ENCODE measurements at places on chromosomes 1 and 21.

DNA sequence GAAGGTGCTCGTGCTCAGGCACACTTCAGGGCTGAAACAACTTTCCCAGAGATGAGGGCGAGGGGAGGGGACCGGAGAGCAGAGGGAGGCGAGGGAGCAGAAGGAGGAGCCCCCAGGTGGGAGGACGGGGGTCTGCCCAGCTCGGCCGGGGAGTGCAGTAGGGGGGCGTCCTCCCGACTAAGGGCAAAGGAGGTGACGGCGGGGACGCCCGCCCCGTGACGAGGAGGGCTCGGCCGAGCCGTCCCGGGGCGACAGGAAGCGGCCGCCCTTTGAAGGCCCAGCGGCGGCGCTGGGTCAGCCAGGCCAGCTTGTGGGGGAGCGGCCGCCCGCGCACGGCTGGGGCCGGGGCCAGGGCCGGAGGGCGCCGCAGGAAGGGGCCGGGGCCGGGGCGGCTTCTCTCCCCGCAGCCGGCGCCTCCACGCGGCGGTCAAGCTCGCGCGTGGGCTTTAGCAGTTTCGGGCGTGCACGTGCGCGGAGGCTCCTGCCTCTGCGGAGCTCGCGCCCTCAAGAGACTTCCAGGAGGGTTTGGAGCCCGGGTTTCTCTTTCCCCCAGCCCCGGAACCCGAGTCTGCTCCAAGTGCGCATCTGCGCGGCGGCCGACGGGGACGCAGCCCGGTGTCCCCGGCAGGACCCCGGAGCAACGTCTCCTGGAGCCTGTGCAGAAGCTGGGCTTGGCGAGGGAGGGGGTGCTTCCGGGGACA is 100.8 kb upstream of the SLC45A1 start:
- no peak for DNase-seq

DNA sequence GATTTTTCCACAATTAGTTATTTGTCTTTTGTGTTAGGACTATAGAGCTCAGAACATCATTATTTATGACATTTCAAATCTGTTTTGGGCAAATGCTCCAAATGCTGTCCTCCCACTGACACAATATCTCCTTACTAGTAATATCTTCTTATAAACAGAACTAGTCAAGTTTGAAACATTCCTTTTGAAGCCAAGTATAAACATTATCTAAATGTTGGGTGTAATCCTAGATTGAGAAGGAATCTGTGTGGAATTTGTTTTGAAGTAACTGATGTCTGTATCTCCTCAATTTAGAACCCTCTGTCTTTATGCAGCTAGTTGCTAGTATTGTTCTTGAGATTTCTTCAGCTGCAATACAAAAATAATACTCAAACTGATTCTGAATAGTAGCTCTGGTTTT is 28.5 kb upstream of the PAXBP1 start:
- no peak for DNase-seq

GRCh38 chr1:21655748-21656147 is 13.4 kb downstream of the RAP1GAP start:
- no peak for DNase-seq

DNA sequence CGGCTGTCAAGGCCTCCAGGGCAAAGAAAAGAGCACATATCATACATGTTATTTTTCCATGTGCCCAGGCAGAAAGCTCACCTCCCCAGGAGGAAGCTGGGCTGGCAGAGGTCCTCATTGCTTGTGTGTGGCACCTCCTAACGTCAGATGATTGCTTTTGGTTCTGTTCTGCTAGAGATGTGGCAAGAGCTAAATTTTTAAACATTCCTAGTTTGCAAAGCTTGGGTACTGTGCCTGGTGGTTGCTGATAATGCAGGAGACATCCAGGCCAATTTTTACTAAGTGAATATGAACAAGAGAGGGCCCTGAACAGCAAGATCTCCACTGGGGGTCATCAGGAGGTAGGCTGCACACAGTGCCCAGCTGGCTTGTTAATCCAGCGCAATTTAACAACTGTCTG is 93.9 kb downstream of the TBX19 start:
- DNase-seq: no peak

DNA sequence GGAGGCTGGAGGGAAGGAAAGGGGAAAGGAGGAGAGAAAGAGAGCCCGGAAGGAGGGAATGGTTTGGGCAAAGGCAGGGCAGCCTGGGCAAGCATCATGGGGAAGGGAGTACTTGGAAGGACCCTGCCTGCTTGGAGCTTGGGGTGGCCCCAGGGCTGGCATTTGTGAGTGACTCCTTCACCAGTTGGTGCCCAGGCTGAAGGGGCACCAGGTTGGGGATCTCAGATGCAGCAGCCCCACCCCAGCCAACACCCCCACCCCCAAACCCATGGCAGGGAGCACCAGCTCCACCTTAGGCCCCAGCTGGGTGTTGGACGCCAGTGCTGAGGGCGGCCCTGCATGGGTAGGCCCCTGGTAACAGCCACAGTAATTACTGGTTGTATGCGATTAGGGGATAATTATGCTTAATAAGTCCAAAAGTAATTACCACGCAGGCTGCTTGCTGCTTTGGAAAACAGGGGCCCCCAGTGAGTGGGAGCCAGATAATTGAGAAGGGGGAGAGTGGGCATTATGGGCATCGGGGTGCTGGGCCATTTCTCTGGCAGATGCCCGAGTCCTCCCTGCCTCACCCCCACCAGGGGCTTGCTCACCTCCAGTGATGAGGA is 78.3 kb downstream of the VWA5B1 start:
- no peak for DNase-seq

DNA sequence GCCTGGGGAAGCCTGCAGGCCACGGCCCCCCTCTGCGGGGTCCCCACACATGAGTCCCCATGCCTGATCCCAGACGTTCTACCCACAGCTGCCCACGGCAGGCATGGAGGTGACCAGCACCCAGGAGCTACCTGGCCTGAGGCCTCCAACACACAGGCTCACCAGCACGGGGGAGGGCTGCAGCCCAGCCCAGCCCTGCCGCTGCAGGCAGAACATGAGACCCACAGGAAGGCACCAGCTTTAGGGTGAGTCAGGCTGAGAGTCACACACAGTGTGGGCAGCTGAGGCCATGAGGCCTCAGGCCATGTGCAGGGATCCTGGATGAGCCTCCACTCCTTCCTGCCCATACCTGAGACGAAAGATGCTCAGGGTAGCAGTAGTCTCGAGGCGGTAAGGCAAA is 121.1 kb downstream of the PSMG1 start:
- DNase-seq: no peak

DNA sequence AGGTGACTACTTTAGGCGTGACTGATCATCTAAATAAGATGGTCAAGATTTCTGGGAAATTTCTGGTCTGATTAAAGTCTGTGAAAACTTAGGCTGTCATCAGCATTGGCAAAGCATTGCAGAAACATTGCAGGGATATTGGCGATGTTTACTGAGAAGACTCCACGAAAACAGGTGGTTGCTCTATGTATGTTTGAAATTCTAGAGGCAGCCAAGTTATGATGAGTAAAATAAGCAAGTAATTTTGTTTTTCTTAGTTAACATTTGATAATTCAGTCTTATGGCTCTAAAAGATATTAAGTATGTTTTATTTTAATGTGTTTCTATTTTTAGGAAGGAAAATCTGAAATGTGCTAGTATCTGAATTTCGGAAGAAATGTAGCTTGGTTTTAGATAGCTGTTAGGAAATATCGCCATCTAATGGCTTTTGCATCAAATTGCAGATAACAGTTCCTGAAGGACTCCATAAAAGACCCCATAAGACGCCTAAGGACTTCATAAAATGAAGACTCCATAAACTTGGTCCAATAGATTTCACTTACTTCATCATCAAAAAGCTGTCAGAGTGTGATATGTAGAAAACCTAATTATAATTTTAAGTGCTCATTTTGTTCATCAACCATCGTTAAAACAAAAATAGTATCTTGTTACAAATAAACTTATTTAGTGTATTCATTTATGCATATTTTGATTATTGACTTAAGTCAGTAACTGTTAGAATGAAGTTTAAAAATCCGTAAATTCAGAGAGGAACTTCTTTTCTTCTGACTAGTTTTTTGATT is 344.6 kb downstream of the RYR2 start:
- no peak for DNase-seq

DNA sequence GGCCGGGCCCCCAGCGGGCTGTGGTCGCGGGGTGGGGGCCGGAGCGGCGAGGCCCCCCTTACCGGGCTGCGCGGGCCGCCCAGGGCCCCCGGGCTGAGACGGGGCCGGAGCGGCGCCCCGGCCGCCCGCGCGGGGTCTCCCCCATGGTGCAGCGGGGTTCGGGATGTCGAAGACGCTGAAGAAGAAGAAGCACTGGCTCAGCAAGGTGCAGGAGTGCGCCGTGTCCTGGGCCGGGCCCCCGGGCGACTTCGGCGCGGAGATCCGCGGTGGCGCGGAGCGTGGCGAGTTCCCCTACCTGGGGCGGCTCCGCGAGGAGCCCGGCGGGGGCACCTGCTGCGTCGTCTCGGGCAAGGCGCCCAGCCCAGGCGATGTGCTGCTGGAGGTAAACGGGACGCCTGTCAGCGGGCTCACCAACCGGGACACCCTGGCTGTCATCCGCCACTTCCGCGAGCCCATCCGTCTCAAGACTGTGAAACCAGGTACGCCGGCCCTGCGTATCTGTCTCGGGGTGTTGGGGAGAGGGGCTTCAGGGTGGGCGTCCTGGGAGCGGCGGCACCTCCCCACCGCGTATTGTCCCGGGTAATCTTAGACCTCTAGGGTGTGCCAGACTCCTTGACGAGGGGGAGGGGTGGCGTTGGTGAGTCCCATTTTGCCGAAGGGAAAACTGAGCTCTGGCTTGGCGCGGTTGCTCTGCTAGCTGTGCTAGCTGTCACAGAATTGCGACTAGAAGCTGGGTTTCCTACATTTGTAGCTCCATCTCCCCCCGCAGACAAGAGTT is 745 bp downstream of the MAGI3 start:
- peak; percentile 17 for DNase-seq

- DNase-seq: no peak
These were observed 1.2 kb downstream of the SZRD1 start for GRCh38 chr1:16367968-16368890.

DNA sequence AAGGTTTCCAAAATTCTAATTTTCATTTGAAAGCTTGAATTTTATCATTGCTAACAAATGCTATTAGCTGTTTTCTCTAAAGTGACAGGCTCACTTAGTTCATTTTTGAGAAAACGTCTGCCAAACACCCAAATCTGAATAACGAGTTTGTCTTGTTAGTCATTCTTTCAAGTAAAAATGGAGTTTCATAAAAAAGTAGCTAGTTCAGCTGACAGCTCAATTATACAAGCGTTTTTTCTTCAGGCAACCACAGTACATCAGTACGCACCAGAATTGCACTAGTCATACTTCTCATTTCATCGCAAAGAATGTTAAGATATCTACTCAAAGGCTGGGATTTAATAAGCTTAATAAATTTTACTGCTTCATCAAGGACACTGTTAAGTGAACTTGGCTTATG is 72.3 kb upstream of the SLFNL1 start:
- no peak for DNase-seq

GRCh38 chr21:14926186-14926585 is 138.6 kb downstream of the NRIP1 start:
- no peak for DNase-seq

GRCh38 chr1:44315521-44315920 is 39.5 kb downstream of the ERI3 start:
- DNase-seq: no peak

DNA sequence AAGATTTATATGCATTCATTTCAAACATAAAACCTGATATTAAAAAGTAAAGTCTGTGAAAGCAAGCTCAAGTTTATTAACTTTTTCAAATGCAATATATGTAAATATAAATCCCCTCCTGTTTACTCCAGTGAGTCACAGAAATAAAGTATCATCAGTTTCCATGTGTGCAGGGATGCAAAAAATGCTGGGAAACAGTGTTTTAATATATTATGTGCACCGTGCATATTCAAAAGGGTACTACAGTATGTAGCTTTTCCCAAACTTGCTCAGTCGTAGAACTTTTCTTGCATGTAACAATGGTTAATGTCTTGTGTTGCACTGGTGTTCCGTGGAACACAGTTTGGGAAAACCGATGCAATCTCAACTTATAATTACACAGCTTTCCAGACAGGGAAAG is 60.7 kb downstream of the CCDC185 start:
- no peak for DNase-seq

- DNase-seq: no peak
These were observed 12.0 kb downstream of the CREG1 start for GRCh38 chr1:167541610-167542009.

GRCh38 chr21:44286716-44287632 is 1.3 kb downstream of the AIRE start:
- DNase-seq: no peak

DNA sequence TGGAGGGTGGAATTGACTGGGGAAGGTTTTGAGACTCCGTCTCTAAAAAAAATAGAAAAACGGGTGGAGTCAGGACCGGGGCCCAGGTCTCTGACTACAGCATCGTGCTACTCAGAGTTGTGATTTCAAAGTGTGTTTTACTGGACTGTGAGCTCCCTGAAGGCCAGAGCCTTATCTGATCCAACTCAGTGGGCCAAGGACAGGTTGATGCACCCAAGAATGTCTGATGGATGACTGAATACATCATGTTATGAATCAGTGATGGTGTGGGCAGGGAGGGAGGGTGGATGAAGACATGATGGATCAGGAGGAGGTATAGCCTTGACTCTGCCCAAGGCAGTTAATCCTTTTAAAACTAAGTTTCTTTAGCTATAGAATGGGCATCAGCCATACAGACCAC is 81.6 kb downstream of the FOXD2 start:
- DNase-seq: no peak

Data from stimulated activated CD4-positive, alpha-beta T cell treated with anti-CD3 and anti-CD28 coated beads, Interleukin-12 subunit alpha, Interleukin-12 subunit beta, amount 100 ng/mL, for 24 hours (primary cell).